ENCODE measurements at places on chromosomes 11 and 22. TPM values are rescaled to one million over a fixed set of nuclear protein-coding genes. Genes with fewer than 3 reads are reported as not detected.

ZFTA gene
- total RNA-seq, result 6.3 TPM

FAM227A gene
- total RNA-seq, result 1.1 TPM

OR4A16 gene
- total RNA-seq, result not detected

MMP13 gene
- not detected for total RNA-seq

OR51B2 gene
- not detected for total RNA-seq

PKNOX2 gene
- total RNA-seq, result not detected

MS4A12 gene
- total RNA-seq, result not detected

CEND1 gene
- total RNA-seq, result 1.1 TPM

OR51G1 gene
- total RNA-seq, result not detected

FAM83F gene
- not detected for total RNA-seq

UBQLN3 gene
- total RNA-seq, result not detected

IL10RA gene
- 0.07 TPM for total RNA-seq

CD6 gene
- total RNA-seq, result 0.47 TPM

HDHD5 gene
- 38.2 TPM for total RNA-seq

OR52W1 gene
- not detected for total RNA-seq

RIMBP3B gene
- total RNA-seq, result 0.31 TPM

SLC1A2 gene
- total RNA-seq, result 0.02 TPM

ESAM gene
- 10.5 TPM for total RNA-seq

APOA4 gene
- total RNA-seq, result not detected

B3GAT3 gene
- total RNA-seq, result 51.6 TPM

KIF18A gene
- total RNA-seq, result 19.2 TPM

PATE2 gene
- total RNA-seq, result not detected

PGA5 gene
- not detected for total RNA-seq

MRGPRX4 gene
- not detected for total RNA-seq

CEP164 gene
- 15.1 TPM for total RNA-seq

DRD2 gene
- total RNA-seq, result 0.21 TPM

OR52E8 gene
- not detected for total RNA-seq

PRDM10 gene
- total RNA-seq, result 2.2 TPM

GSTT2 gene
- total RNA-seq, result not detected

ANKK1 gene
- not detected for total RNA-seq

SYCE3 gene
- total RNA-seq, result 0.34 TPM

CRACR2B gene
- total RNA-seq, result 4.6 TPM

RAB3IL1 gene
- 13.9 TPM for total RNA-seq

PATE4 gene
- total RNA-seq, result not detected

OR2AG1 gene
- not detected for total RNA-seq

MS4A6E gene
- total RNA-seq, result not detected

FGF19 gene
- total RNA-seq, result 0.08 TPM

OR2AG2 gene
- total RNA-seq, result not detected

RFPL3 gene
- total RNA-seq, result not detected

PCSK7 gene
- 19.0 TPM for total RNA-seq

TUT1 gene
- total RNA-seq, result 11.7 TPM

MMP8 gene
- total RNA-seq, result not detected

TBX10 gene
- not detected for total RNA-seq

DCUN1D5 gene
- total RNA-seq, result 66.9 TPM

CLDN5 gene
- not detected for total RNA-seq

MMP27 gene
- total RNA-seq, result not detected

ROBO4 gene
- total RNA-seq, result not detected

SLC6A5 gene
- total RNA-seq, result not detected

CCDC82 gene
- 19.9 TPM for total RNA-seq

SMIM35 gene
- total RNA-seq, result not detected

TMEM151A gene
- 3.2 TPM for total RNA-seq

PRG2 gene
- total RNA-seq, result not detected

MS4A4A gene
- not detected for total RNA-seq

MUC5B gene
- 3.7 TPM for total RNA-seq

All from A549 treated with DMSO at 1 μM for 4 hours (cell line).